Fibroblast of skin of left quadriceps (primary cell): ENCODE measurements at places on chromosomes 5 and 9.
A peak's percentile ranks its signal among the peaks of the same experiment; 100 is the strongest.

- no peak for DNase-seq
These were observed 21.4 kb upstream of the CCNJL start for GRCh38 chr5:160333721-160334120.

GRCh38 chr9:34430843-34431437 is 27.4 kb downstream of the FAM219A start:
- peak; percentile 35 for DNase-seq

DNA sequence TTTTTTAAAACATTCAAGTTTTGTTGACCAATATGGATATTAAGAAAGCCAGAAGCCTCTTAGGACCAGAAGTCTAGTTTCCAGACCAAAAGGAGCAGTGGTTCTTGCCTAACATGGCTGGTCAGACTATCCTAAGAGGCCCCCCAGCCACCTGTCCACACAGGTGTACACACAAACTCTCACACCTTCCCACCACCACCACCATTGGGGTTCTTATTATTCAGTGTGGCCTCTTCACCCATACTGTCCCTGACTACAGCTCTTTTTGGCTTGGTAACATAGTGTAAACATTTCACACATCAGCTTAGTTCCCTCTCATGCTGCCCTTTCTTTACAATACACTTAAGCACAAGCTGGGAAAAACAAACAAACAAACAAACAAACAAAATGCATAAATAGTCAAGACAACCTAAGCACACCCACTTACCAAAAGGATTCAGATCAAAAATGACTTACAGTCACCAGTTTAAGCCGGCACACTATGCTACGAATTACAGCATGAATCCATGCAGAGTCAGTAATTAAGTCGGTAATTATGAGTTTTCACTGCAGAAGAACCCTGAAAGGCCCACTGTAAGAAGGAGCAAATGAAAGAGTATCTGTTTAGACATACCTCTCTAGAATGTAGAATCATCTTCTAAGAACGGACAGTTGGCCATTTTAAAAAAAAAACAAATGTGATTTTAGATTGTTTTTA is 9.5 kb downstream of the LHFPL2 start:
- no peak for DNase-seq

GRCh38 chr5:65774346-65774745 is 52.3 kb downstream of the NLN start:
- peak; percentile 73 for DNase-seq

- DNase-seq = no peak
These were observed 29.1 kb downstream of the DDX46 start for GRCh38 chr5:134787692-134788091.

DNA sequence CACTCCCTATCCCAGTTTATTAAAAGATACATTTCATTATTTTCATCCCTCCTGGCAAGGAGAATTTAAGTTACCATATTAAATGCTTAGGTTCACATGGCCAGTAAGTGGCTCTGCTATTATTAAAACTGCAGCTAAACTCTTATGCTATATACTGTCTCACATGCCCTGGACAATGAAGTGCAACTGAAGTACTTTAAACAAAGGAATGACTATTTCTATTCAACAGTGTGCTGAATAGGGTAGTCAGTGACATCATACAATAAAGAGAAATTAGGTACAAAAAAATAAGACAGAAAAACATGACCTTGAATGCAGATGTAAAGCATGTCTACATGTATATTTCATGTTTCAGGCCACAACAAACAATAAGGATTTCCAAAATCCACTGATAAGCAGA is 282.6 kb upstream of the SMC2 start:
- no peak for DNase-seq

DNA sequence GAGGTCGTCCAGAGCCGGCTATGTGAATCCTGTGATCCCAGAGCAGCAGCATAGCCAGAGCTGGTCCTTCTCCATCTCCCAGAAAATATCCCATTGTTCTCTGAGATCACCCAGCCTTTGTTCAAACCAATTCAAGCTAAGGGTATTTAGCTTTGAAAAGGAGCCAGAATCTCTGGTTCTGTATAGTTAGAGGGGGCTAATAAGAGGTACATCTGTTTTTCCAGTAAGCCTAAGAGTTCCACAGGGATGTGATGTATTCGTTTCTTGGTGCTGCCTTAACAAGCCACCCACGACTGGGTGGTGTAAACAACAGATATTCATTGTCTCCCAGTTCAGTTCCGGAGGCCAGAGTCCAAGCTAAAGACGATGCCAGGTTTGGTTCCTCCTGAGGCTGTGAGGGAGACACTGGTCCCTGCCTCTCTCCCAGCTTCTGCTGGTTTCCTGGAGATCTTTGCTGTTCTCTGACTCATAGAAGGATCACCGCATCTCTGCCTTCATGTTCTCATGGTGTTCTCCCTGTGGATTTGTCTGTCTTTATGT is 344.8 kb downstream of the MTRR start:
- no peak for DNase-seq

DNA sequence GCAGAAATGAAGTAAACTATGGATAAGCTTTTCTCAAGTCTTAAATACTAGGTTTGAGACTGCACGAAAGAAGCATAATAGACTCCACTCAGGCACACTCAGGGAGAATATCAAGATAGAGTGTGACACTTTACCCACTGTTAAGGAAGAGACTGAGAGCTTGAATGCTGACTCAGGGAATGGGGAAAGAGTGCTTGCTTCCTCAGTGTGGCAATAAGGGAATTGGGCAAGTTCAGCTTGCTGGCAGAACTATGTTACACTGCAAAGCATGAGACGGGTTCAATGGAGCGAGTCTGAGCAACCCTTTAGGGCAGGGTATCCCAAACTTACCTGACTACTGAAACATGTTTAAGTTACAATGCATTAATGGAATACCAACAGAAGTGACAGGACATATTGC is 237.7 kb upstream of the MEF2C start:
- DNase-seq = no peak

DNA sequence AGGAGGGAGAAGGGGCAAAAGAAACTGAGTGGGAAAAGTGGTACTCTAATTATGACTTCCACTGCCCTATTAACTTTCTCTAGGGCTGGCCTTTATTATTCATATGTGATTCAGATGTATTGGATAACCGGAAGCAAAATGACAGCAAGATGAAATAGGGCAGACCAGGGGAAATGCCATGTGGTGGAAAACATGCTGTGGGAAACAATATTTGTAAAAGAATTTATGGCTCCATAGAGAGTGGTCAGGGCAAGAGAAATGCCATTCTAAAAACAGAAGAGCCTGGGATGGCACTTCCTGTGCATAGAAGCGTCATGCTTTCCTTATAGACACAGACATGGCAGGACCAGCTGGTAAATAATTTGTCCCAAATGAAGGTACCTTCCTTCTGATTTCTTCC is 67.7 kb downstream of the MEGF10 start:
- peak; percentile 39 for DNase-seq

DNA sequence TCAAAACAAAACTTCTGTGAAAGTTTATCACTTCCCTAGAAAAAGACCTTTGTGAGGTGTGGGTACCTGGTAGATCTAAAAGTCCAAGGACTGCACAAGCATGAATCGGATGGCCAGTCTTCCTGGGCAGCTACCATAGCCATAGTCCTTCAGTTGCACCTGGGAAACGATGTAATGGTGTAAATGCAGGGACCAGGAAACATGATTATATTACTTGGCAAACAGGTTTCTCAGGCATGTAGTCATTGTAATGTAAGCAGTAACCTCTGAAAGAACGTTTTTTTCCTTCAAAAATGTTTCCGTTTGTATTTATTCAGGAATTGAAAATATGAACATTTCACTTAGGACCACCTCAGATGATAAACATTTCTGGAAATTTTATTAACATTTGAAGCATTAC is 433.4 kb downstream of the DTWD2 start:
- DNase-seq = no peak

DNA sequence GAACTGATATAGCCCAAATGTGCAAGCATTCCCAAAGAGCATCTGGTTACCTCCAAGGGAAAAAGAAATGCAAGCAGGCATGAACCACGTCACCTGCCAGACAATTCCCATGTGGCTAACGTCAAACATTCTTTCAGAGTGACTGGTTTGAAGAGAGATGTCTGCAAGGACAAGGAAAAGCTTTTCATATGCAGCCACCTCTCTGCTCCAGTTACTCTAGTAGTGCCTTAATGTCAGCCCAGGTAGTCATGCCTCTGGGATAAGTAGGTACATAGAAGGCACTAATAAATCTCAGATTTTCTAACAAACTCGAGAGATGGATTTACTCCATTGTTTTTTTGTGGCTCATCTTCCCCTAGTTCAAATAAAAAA is 96.8 kb upstream of the IFNK start:
- peak; percentile 23 for DNase-seq

DNA sequence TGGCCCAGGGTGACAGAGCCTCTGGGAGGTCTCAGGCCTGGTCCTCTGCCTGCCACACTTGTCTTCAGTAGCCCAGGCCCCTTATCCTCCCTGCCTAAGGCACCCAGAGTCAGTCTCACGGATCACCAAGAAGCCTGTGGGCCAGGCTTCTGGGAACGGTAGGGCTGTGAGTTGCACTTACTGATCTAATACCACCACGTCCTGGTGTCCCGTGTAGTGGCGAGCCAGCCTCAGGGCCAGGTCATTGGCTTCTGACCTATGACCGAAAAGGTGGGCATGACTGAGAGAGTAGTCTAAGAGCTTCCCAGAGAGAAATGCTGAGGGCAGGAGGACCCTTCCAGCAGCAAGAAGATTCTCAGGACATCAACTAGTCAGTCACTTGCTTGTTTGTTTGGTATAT is 7.4 kb downstream of the PHYKPL start:
- no peak for DNase-seq

- no peak for DNase-seq
These were observed 54.6 kb downstream of the LHFPL2 start for GRCh38 chr5:78594021-78594420.

- DNase-seq = no peak
These were observed 146.6 kb downstream of the ESM1 start for GRCh38 chr5:54838843-54839242.

DNA sequence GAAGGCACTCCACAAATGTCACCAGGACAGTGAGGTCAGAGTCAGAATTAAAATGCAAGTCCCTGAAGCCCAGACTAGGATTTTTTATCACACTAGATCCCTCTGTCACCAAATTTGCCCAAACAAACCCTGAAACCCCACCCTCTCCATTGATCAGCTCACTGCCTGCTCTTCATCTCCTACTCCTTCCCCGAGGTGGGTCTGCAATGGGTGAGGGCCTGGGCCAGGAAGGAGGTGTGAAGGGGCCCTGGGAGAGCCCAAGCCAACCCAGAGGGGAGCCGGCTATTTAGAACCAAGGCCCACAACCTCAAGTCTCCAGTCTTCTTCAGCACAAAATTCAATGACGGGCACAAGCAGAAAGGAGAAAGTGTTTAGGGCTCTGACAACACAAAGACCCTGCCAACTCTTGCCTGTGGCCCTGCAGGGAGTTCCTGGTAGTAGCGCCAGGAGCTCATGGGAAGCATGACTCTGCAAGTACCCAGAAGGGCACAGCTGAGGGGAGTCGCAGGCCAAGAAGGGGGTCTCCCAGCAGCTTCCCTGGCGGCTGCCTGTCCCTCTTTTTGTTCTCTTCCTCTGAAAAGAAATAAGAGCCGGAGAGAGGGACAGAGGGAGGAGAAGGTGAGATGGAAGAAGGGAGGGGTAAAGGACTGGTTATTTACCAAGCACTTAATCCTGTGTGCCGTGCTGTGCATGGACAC is 5.5 kb downstream of the FOXI1 start:
- DNase-seq = no peak

GRCh38 chr9:36006549-36007315 is 30.0 kb upstream of the RECK start:
- DNase-seq = no peak

GRCh38 chr5:14702238-14702839 is 37.8 kb downstream of the OTULIN start:
- no peak for DNase-seq

GRCh38 chr9:83665580-83666200 is 42.1 kb downstream of the UBQLN1 start:
- DNase-seq = no peak

GRCh38 chr5:40052808-40053207 is 626.9 kb upstream of the PTGER4 start:
- DNase-seq = no peak
